Activated T-helper 1 cell treated with anti-CD3 and anti-CD28 coated beads, Interleukin-2, amount 50 U/mL, for 16 hours (primary cell): ENCODE measurements at places on chromosomes 7 and 10.

DNA sequence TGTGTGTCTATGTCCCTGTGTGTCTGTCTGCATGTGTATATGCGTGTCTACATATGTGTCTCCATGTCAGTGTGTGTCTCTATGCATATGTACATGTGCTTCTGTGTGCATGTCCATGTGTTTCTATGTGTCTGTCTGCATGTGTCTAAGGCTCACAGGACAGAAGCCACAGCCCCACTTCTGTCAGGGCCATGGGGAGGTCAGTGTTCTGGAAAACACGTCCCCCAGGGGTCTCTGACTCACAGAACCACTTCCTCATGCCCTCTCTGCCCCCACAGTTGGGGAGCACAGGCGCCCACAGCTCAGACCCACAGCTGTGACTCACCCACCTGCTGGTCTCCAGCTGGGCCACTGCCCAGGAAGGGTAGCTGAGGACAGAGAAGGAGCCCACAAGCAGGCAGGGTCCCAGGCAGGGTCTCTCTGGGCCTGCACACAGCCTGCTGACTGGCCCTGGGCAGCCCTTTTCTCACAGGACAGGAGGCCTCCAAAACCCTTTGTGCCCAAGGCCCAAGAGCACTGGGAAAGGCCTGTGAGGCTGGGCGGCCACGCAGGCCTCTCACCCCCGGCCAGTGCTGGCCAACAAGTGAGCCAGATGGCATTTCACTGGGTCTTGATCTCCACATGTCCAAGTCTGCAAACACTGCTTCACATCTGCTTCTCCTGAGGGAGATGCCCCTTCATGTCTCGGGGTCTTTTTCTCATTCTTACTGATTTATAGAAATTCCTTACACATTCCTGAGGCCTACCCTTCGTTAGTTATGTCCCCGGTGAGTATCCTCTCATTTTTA lies 102.9 kb upstream of the FAM20C start:
- no peak for DNase-seq

DNA sequence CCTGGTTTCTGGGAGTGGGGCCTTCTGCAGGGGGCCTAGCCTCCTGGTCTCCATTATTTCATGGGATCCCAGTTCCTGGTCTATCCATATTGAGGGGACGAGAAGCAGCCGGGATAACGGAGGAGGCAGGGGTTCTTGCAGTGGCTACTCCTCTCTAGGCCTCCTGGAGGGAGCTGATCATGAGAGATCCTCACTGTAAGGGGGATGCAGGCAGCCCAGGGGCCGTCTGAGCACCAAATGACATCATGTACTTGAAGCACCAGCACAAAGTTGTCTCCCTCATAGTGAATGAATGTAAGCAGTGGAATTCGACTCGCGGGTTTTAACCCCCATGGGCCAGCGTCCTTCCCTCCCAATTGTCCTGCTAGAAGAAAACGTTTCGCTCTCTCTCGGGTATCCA lies 964 bp upstream of the ADCY1 start:
- no peak for DNase-seq

DNA sequence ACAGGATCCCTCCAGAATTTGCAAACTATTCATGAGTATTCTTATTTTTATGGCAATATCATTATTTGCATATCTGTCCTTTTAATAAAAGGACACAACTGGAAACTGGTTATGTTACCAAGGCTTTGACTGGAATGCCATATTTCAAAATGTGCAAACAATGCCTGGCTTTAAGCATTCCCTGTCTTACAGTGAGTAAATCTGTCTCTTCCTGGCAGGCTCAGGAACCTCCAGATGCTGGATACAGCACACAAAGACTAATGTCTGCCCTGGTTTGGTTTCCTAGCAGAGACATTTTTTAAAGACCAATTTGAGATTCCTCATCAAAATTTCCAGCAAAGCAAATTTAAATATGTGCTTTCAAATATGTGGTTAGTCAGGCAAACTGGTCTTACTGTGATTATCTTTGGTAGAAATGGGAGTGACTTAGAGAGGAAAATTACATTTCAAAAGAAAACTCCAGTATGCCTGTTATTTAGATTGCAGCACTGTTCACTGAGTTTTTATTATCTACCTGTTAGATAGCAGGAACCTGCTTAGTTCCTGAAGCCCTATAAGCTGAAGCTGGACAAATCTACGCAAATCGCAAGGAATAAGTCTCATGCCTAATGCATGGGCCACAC lies 31.3 kb downstream of the RNF216 start:
- no peak for DNase-seq

DNA sequence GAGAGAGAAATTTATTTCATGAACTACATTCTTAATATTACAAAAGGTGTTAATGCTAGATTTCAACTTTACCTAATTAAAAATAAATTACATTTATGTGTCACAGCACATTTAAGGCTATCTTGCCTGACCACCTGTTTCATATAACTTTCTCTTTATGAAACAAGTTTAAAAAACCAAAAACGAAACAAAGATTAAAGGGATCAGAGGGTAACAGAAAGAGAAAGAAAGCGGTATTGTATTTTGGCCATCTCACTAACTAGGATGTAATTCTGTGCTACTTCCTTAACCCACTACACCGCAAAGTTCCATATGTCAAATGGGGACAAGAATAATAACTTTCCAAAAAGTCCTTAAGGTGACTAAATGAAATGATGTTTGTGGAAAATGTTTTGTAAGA lies 6.3 kb upstream of the RHOBTB1 start:
- no peak for DNase-seq

DNA sequence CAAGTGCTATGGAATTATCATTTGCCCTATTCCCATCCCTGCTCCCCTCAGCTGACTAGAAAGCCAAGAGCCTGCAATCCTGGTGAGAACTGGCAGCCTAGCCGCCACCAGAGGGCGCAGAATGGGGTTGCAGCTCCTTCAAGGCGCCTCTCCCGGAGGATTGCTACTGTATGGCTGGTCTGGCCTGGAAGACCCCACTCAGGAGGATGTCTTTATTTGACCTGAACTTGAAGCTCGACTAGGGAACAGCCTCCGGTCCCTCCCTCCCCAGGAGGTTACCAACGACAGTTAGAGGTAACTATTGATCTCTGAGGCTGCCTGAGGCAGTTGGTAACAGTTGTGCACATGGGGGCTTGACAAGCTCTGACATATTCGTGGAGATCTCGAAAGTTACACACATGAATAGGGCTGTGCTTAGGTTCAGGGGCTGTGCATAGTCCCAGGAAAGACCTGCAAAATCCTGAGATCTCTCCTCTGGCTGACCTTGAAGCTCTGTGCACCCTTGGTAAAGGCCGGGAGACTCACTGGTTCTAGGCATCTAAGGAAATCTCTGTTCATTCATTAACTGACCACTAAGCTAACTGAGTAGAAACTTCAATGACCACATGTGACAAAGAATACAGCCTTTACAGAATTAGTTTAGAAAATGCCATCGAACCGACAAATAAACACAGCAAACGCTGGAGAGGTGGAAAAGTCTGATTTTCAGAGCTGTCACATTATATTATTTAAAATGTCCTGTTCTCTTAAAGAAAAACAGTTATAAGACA lies 65.7 kb downstream of the TSPAN12 start:
- peak; percentile 20 for DNase-seq

DNA sequence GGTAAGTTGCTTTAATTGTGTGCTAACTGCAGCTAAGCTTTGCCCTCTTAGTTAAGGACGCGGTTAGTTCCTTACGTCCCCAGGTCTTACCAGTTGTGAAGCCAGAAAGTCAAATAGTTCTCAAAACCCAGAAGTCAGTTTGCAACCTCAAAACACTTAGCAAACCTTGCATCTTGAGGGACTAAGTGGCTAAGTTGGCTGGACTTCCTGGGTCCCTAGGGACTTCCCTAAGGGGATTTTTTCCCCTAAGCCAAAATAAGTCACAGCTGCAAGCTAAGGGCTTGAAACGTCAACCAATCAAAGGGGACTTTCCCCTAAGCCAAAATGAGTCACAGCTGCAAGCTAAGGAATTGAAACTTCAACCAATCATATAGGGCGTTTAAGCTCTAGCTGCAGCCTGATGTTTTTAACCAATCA lies 36.2 kb upstream of the HECW1 start:
- no peak for DNase-seq

DNA sequence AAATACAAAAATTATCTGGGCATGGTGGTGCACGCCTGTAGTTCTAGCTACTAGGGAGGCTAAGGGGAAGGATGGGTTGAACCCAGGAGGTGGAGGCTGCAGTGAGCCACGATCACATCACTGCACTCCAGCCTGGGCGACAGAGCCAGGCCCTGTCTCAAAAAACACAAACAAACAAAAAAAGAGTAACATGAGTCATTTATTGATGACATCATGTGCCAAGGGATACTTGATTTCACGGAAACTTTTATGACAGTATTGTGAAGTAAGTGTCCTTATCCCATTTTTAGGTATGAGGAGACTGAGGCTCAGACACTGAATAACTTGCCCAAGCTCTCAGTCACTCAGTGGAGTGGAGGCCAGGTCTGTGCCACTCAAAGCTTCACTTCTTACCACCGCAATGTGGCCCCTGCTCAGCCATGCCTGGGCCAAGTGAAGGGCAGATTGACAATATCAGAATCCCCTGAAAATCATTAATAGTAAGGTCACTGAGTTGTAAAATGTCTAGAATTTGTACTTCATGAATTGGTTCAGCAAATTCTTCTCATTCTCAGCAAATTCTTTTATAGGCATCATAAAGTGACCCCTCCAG lies 36.5 kb downstream of the EMX2 start:
- DNase-seq, result no peak

- DNase-seq, result no peak
Observed at GRCh38 chr7:46032942-46033341, 111.9 kb upstream of the IGFBP3 start.
